Stimulated activated CD4-positive, alpha-beta T cell treated with anti-CD3 and anti-CD28 coated beads, Interleukin-2, amount 100 ng/mL, for 4 hours (primary cell): ENCODE measurements at places on chromosomes 2 and 18.

- DNase-seq: no peak
Measured at GRCh38 chr2:101546376-101547058, 71.6 kb upstream of the RFX8 start.

GRCh38 chr2:238024986-238025385, 35.8 kb upstream of the SCLY start:
- DNase-seq: no peak

- no peak for DNase-seq
Measured at GRCh38 chr2:235026649-235027557, 75.1 kb downstream of the SH3BP4 start.

DNA sequence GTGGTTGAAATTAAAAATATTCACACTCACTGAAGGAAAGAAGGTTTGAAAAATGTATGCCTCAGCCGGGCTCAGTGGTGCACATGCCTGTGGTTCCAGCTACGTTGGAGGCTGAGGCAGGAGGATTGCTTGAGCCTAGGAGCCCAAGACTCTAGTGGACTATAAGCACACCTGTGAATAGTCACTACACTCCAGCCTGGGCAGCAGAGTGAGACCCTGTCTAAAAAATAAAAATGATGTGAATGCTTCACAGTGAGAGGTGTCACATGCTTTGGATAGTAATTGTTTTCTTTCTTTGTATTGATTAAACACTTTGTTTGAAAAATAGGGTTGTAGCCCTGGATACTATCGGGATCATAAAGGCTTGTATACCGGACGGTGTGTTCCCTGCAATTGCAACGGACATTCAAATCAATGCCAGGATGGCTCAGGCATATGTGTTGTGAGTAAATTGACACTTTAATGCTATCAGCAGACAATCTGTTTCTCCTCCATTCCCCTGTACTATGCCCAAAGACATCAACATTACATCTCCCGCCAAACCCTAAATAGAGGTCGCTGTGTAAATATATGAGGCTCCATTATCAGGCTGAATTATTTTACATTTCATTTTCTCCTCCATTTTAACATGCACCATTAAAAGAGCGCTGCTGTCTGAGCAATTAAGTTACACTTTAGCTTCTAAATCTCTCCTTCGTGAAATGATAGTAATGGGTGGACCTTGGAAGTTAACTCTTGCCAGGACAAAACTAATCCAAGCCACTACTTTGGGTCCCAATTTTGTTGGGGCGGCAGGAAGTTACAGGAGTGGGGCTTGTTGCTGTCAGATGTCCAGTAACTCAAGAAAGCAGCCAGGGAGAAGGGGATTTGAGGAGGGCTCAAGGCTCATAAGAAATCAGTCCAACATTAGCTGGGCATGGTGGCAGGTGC, 138.3 kb upstream of the TTC39C start:
- DNase-seq: no peak

DNA sequence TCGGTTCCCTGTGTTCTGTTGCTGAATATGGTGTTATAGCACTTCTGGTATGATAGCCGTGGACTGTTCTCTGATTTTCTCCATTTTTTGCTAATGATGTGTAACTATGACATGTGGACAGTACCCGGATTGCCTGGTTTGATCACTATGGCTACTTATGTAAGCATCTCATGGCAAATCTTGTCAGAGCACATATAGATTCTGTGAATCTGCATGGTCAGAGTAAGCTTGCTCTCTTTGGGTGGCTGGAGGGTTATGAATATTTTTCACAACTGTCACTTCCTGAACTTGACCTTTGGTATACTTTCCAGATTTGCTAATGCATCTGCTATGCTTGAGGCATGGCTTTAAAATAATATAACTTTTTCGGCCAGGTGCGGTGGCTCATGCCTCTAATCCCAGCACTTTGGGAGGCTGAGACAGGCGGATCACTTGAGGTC, 36.8 kb upstream of the ATP8B1 start:
- no peak for DNase-seq

GRCh38 chr2:55017880-55018279, 32.4 kb downstream of the RTN4 start:
- DNase-seq: no peak

GRCh38 chr2:46380038-46380940, 83.1 kb downstream of the EPAS1 start:
- no peak for DNase-seq

DNA sequence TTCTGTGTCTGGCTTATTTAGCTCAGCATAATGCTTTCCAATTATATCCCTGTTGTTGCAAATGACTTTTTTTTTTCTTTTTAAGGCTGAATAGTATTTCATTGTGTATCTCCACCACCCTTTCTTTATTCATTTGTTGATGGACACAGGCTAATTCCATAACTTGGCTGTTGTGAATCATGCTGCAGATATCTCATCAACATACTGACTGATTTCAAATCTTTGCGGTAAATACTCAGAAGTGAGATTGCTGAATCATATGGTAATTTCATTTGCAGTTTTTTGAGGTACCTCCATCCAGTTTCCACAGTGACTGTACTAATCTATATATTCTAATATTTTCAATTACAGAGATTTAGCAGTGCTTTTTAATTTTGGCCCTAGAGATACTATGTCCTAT, 266.2 kb downstream of the TMX3 start:
- DNase-seq: no peak

- DNase-seq: peak; percentile 53
Measured at GRCh38 chr2:30165050-30165520, 18.3 kb downstream of the YPEL5 start.

DNA sequence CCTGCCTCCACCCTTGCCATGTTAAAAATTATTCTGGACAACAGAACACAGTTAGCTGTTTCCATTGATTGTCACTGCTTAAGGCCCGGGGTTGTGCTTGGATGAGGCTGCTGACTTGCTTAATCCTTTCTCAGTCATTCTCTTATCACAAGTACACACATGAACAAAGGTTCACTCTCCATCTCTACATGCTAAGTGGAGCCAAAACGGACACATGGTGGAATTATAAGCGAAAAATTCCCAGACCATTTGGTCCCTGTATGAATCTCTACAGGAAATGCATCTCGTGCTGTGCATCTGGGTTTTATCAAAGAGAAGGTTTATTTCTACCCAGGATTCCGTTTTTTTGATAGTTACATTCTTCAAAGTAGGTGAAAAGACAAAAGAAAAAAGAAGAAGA, 177.5 kb upstream of the ETAA1 start:
- DNase-seq: no peak

GRCh38 chr2:78408795-78409118, 616.7 kb upstream of the REG3G start:
- DNase-seq: no peak

- DNase-seq: no peak
Measured at GRCh38 chr2:3125761-3126130, 251.9 kb downstream of the EIPR1 start.

DNA sequence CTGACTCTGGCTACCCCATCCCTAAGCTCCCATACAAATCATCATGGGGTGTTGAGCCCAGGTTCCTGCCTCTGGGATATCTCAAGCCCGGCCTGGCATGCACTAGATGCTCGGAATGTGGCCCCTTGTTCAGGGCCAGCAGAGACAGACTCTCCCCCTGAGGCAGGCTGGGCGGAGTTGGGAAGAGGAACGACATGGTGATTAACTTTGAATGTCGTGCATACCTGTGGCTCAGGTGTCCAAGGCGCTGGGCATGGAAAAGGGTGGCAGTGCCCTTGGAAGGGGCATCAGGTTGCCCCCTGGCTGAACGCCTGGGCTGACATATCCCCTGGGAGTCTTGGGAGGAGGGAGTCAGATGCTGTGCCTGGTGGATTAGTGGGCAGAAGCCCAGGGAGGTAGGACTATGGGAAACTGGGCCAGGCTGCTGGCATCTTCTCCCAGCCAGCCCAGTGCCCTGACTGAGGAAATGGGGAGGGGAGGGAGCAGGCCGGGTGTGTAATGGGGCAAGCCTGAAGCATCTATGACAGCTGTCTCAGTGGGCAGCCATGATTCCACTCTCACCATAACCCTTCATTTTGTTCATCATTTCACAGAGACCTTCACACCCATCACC, 57.8 kb upstream of the OTOF start:
- DNase-seq: no peak

DNA sequence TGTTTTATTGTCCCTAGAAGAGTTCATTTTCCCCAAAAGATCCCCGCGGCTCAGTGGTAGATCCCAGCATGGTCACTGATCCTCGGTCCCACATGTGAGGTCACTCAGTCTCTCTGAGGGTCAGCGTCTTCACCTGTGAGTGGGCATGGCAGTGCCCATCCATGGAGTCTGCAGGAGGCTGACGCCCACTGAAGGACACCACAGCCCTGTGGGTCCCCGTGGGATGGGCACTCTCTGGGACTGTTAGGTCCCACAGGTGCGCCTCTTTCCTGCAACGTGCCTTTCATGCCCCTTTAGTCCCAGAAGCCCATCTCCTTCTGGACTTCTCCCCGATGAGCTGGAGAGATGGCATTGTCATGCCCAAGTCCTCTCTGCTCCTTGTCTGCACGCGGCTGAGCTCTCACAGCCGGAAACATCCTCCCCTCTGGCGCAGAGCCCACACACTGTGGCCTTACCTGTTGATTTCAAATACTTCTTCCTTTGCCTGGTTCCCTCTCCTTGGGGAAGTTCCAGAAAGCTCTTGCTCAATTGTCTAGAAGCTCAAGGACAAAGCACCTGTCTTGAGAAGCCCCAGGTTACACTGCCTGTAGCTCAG, 75.9 kb downstream of the PTGR3 start:
- DNase-seq: no peak

- DNase-seq: no peak
Measured at GRCh38 chr2:118974103-118974993, 32.4 kb downstream of the MARCO start.

- no peak for DNase-seq
Measured at GRCh38 chr2:148922776-148923475, 47.9 kb downstream of the KIF5C start.

DNA sequence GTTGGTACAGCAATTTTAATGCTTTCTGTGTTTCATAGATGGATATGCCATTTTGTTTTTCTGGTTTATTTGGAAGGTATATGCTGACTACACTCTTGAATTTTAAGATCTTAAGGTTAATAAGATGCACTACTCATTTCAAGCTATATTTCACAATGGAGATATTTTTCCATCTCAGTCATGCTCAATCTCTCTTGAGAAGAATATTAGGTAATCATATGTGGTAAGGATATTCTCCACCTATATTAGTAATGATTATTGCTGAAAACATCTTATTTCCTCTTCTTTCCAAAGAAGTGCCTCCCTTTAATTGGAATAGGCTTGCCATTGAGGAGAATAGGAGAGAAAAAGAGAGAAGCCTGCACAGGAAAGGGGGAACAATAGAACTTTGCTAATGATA, 40.1 kb downstream of the EPB41L3 start:
- no peak for DNase-seq

GRCh38 chr2:222945887-222946286, 85.1 kb downstream of the ACSL3 start:
- DNase-seq: no peak

- DNase-seq: no peak
Measured at GRCh38 chr18:46480226-46480625, 176.8 kb downstream of the LOXHD1 start.

DNA sequence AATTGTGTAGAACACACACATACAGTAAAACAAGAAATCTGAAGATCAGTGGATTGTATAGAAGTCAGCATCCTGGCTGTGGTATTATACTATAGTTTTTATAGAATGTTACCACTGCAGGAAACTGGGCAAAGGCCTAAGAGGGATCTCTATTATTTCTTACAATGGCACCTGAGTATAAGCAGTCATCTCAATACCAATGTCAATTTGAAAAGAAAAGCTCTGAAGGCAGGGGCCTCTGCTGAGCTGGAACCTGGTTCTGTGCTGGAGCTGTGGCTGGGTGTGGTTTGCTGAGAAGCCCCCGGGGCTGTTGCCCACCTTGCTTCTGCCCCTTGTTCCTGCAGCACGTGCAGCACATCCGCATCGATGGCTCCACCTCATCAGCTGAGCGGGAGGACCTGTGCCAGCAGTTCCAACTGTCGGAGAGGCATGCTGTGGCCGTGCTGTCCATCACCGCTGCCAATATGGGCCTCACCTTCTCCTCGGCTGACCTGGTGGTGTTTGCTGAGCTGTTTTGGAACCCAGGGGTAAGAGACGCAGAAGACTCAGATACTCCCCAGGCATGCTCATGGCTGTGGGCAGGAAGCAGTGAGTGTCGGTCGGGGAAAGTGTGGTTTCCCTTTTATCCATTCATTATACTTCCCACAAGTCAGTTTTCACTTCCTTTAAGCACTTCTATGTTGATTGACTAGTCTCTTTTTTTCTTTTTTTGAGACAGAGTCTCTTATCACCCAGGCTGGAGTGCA, 23.5 kb upstream of the RPL37A start:
- DNase-seq: no peak

GRCh38 chr2:134368009-134368817, 114.3 kb downstream of the MGAT5 start:
- no peak for DNase-seq

GRCh38 chr2:235575431-235575830, 81.6 kb downstream of the AGAP1 start:
- no peak for DNase-seq

GRCh38 chr2:42268528-42269151, 92.4 kb downstream of the COX7A2L start:
- DNase-seq: no peak

- no peak for DNase-seq
Measured at GRCh38 chr2:237011206-237011795, 74.4 kb upstream of the COPS8 start.

DNA sequence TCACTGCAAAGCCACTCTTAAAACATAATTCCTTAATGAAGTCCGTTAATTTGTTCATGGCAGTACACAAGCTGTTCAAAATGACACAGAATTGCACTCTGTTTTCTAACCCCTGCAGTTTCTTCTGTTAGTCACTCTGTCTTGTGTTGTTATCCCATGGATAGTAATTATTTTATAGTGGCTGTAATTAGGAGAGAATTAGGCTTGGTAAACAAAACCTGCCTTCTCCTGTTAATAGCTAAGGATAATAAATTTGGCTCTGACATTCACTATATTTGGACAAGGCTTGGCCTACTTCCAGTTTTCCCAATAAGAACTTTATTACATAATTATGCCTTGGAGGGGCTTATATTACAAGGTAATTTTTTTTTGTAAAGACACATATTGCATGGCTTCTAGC, 330.3 kb upstream of the FIGN start:
- no peak for DNase-seq

- no peak for DNase-seq
Measured at GRCh38 chr18:31671951-31672350, 12.4 kb downstream of the B4GALT6 start.

DNA sequence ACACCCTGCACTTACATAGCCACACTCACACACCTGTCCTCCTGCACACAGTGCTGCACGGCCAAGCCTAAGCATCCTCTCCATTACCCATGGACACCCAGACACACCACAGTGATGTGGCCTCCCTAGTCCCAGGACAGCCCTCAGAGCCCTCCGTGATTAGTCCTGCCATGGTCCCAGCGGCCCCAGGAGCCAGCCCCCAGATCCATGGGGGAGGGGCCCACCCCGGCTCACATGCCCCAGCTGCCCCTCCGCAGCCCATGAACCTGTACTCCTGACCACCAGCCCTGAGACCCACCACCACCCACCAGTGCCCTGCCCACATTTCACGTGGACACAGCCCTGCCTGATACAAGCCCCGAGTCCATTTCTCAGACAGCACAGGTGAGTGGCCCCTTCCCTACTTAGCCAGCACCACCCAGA, 8.1 kb upstream of the DUSP2 start:
- DNase-seq: no peak
